ENCODE measurements at places on chromosomes 5 and 9.

DNA sequence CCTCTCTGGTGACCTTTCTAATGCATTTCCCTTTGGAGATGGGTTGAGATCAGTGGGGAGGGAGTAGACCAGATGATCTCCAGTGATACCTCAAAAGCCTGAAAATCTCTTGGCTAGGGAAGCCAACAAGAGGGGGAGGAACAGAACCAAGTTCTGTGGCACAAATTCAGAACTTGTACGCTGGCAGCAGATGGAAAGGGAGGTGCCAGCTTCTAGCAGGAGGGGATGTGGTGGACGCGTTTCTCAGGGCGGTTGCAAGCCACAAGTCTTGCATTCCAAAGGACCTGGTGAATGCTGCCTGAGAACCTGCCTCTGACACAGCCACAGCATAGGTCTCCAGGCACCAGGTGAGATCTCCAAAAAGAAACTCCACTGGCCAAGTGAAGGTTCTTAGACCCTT is 13.4 kb downstream of the SLIT3 start:
- no peak for DNase-seq

DNA sequence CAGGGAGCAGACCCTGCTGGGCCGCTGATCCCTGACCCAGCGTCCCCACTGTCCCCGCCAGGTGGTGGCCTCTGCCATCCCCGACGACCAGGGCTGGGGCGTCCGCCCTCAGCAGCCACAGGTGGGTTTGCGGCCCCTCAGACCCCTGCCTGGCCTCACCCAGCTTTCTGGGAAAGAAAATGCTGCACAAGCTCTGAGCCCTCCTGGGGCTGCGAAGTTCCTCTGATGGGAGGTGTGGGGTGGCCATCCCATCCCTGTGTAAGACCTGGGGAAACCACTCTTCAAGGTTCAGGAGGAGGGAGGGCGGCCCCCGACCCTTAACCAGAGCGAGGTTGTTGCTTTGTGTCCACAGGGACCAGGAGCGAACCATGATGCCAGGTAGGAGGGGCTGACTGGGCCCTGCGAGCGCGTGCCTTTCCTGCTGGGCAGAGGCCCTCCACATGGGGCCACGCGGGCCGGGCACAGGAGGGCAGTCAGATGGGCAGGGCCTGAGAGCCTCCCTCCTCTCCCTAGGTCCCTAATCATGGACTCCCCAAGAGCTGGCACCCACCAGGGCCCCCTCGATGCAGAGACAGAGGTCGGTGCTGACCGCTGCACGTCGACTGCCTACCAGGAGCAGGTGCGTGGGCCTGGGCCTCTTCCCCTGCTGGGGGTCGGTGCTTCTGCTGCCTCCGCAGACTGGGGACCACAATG is 7.7 kb downstream of the NOXA1 start:
- no peak for DNase-seq

DNA sequence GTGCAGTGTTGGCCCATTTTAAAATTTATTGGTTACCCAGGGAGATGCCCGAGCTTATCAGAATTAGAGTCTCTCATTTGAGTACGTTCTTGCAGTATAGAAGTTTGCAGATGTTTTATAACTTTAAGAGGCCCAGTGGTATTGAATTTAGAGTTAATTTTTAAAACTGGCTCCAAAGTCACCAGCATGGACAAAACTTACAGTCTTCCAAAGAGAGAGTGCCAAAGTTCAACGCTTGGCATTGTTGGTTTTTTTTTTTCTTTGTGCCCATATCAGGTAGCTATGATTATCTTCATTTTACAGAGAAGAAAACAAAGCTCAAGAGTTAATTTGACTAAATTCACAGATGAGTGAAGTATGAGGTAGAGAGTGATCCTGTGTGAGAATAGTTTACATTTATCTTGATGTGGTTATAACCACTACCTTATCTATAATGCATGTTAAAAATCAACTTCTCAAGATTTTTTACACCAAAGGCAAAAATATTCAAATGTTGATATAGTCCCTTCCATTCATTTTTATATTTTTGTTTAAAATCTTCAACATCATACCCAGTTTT is 273.7 kb upstream of the DMRT1 start:
- no peak for DNase-seq

DNA sequence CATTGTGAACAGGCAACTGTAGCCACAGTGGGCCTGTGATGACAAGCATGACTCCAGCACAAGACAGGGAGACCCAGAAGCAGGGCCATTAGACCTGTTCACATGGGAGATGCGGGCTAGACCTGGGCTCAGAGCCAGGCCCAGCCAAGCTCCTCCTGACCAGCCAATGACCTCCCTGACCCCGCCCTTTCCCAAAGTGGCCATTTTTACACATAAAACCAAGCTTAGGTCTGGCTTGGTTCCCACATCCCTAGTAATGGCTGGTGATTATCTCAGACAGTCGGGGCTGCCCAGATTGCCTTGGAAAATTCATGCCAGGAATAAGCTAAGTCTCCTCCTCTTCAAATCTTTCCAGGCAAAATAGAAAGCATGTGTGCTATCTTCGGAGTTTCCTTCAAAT is 94.1 kb downstream of the FRMD3 start:
- DNase-seq = no peak

DNA sequence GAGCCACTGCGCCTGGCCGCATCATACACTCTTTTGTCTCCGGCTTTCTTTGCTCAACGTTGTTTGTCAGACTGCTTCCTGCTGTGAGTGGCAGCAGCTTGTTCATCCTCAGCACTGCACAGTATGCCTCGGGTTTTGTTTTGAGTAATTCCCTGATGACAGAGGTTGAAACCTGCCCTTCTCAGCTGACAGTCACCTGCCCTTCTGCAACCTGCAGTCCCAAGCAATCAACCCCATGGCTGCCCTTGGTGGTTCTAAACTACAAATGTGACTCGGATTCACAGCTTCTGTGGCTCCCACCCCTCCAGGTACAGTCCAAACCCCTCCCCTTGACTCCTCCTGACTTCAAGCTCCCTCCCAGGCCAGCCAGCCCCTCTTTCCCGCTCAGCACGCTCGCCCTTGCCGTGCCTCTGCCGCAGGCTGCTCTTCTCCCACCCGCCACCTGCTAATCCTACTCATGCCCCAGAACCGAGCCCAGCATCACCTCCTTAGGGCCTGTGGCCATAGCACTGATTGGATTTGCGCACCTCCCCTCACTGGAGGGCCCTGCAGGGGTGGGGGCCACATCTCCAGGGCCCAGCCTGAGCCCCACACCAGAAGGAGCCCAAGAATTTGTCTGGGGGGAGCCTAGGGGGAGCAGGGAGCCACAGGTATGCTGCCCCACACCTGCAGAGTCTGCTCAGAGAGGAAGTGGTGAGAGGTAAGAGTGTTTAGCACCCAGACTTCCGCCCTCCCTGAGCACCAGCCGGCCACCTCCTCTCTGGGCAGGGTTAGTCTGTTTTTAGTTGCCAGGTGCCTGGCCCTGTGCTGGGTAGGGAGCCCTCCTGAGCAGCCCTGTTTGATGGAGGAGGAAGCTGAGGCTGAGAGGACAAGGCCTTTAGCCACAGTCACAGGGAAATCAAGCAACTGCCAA is 10.1 kb downstream of the EEIG1 start:
- no peak for DNase-seq

DNA sequence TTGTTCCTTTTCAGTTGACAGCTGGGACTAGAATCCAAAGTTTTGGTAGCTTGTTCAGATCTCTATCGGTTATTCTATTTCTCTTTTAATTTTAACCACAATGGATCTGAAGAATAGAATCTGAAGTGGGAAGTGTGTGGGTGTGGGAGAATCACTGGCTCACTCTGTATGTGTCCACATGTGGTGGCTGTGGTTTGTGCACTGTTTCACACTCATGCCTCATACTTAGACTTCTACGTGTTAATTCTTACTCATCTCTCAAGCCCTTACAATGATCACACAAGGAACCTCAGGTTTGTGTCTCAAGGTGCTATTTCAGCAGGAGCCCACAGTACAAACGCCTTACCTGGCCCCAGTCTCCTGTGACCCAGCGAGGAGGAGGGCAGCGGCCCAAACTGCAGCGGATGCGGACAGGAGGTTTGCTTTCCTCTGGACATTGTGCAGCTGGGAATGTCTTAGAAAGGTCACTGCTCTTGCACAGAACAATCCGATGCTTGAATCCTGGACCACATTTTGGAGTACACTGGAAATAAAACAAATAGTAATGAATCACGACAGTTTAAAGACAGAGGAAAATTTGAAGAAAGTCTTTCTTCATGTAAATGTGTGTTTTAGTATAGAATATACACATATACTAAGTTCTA is 309.1 kb downstream of the ADAMTS6 start:
- peak; percentile 66 for DNase-seq

DNA sequence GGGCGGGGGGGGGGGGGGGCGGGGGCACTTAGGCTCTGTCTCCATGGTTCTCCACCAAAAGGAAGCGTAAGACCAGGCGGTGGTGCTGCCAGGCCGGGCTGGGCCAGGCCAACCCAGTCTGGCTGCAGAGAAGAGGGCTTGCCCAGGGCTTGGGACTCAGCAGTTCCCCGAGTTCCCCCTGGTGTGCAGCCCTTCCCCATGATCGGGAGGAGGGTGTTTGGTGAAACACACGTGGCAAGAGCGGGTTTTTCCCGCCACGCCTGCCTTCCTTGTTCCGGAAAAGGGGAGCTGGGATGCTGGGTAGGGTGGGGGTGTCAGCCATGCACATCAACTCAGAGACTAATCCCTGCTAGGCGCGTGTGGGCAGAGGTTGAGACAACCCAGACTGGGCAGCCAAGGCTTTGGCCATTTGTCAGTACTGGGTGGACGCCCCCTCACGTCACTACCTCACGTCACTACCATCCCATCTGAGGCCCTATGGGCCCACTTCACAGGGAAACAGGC is 32.9 kb downstream of the PRRX2 start:
- no peak for DNase-seq

DNA sequence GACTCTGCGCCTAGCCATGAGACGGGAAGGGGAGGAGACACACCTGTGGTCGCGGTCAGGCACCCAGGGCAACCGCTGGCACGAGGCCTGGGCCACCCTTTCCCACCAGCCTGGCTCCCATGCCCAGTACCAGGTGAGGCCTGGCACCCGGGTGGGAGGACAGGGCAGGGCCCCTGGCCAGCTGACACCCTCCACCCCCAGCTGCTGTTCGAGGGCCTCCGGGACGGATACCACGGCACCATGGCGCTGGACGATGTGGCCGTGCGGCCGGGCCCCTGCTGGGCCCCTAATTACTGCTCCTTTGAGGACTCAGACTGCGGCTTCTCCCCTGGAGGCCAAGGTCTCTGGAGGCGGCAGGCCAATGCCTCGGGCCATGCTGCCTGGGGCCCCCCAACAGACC is 5.0 kb downstream of the MAMDC4 start:
- DNase-seq = no peak

GRCh38 chr5:116395226-116395625 is 179.4 kb downstream of the SEMA6A start:
- no peak for DNase-seq

DNA sequence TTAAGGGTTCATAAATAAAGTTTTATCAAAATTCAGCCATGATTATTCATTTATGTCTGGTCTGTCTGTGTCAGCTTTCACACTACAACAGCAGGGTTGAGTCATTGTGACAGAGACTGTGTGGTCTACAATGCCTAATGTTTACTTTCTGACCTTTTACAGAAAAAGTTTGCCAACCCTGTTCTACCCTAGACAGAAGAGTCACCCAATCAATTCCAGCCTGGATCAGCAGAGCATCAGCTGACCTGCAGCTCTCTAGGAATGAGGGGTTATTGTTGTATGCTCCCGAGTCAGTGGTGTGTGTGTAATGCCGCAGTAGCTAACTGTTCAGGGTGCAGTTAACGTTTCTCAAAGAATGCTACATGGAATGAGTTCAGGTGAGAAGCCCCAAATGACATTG is 87.3 kb downstream of the HRH2 start:
- no peak for DNase-seq

- DNase-seq = no peak
Observed at GRCh38 chr5:32780508-32780919, 69.4 kb downstream of the NPR3 start.
